ENCODE measurements at places on chromosomes 5 and 9.

DNA sequence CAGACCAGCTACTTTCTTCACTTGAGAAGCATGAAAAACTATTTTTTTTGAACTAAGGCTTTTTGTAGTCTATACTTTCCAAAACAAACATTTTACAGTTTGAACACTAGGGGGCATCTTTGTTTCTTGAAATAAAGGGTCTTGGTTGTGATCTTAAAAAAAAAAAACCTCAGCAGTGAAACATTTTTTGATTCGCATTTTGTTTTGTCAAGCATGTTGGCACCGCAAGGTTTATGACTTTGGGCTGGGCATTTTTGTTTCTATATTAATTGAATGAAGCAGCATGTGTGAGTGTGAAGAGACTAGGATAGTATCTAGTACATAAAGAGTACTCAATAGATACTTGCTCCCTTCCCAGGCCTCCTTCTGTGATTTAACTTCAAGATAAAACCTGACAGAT lies 31.6 kb upstream of the ACOT12 start:
- peak; percentile 47 for DNase-seq

- DNase-seq, result peak; percentile 82
These were observed 34.8 kb downstream of the ITGA2 start for GRCh38 chr5:53023969-53024368.

DNA sequence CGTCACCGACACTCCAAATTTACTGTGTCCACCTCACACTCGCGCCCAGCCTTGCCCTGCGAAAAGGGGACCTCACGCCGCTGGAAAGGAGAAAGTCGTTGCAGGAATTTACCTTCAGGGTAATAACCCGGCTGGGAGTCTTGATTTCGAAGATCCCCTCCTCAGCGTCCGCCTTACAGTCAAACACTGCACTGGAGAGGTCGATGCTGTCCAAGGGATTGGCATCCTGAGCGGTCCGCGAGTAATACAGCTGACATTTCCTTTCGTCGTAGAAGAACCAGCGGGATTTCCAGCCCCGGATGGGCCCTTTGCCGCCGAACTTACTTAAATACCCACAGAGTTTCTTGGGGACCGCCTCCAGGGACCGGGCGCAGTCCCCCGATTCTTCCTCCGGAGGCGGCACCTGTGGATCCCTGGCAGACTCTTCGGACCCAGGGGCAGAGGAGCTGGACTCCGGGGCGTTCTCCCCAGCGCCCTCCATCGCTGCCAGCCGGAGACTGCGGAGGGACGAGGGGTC lies 330 bp downstream of the TBC1D2 start:
- peak; percentile 50 for DNase-seq

DNA sequence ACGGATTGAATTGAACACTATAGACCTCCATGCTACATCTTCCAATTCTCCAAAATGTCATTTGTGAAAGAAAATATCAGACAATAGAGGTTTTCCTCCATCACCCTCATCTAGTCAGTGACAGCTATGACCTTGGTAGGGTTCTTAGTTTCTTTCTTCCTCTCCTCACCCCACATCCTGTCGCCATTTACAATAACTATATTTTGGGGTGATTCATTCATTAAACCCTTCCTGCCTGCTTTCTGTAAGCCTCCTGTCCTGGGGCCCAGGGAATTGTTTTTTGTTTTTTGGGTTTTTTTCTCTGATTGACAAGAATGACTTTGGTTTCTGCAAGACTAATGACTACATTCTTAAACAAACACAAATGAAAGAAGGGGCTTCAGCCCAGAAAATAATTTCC lies 82.6 kb downstream of the PRELID2 start:
- peak; percentile 4 for DNase-seq

Data from HFFc6 (cell line).